ENCODE measurements at places on chromosomes 3 and 15.
A peak's percentile ranks its signal among the peaks of the same experiment; 100 is the strongest.

- DNase-seq = no peak
Observed at GRCh38 chr3:142281474-142281873, 56.1 kb upstream of the GK5 start.

- DNase-seq = no peak
Observed at GRCh38 chr3:59595830-59596229, 546.0 kb upstream of the CFAP20DC start.

- DNase-seq = no peak
Observed at GRCh38 chr15:74924525-74924924, 13.3 kb downstream of the COX5A start.

DNA sequence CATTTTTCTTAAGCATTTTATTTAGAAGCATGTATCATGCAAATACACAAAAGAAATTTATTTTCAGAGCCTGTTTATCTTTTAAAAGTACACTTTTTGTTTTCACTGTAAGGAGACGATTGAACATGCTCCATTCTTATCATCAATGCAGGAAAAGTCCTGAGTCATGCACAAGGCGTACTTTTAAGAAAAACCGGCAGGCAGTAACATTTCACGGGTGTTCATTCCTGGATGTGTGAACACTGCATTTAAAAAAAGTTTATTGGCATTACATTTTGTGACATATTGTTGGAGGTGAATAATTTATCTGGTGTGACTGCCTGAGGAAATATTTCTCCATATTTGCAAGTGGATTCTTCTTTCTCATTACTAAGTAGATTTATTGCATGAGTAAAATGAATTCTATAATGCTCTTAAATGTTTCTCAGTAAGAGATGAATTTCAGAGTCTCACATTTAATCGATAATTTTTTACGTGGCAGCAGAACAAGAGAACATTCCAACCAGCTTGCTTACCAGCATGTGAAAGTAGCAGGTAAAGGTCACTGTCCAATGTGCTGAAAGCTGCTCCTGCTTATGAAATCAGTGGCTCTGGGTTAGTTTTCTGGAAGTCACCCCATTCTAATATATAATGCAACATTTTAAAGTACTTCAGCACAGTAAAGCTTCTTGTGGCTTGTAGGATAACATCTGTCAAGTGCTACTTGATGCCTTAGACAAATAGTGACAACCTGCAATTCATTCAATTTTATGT, 87.0 kb downstream of the SV2B start:
- DNase-seq = no peak

DNA sequence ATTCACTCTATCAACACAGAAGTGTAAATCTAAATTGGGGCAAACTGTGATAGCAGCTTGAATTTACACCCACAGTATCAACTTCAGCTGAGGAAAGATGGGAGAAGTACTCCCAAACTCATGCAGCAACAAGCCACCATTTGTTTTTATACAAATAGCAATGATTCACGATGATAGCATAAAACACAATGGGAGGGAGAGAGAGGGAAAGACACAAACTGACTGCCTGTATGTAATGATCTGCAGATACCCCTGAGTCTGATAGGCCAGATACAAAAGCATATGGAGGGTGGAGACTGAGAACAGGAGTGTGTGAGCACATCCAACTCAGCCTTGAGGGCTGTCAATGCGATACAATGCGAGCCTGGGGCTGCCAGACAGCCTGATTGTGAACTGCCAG, 79.2 kb downstream of the CNTN3 start:
- no peak for DNase-seq

- DNase-seq = no peak
Observed at GRCh38 chr3:15726881-15727280, 70.9 kb downstream of the ANKRD28 start.

DNA sequence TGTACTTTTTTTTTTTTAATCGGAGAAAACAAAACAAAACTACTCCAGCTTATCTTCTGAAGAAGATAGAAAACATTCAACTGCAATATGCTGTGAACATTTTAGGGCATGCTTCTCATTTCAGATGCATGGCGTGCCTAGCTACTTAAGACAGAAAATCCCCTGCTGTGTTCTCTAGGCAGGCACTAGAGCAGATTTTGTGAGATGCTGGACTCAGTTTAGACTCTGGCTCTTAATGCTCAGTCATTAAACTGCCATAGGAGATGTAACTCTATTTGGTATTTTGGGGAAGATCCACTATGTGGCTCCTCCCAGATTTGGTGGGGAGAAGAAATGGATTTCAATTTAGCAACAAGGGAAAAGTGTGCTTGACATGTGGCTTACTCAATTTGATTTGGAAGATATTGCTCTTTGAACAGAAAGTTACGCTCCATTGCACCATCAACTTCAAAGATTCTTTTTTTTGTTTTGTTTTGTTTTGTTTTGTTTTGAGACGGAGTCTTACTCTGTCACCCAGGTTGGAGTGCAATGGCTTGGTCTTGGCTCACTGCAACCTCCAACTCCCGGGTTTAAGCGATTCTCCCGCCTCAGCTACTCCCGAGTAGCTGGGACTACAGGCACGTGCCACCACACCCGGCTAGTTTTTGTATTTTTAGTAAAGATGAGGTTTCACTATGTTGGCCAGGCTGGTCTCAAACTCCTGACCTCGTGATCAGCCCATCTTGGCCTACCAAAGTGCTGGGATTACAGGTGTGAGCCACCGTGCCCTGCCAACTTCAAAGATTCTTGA, 62.0 kb upstream of the LEKR1 start:
- no peak for DNase-seq

DNA sequence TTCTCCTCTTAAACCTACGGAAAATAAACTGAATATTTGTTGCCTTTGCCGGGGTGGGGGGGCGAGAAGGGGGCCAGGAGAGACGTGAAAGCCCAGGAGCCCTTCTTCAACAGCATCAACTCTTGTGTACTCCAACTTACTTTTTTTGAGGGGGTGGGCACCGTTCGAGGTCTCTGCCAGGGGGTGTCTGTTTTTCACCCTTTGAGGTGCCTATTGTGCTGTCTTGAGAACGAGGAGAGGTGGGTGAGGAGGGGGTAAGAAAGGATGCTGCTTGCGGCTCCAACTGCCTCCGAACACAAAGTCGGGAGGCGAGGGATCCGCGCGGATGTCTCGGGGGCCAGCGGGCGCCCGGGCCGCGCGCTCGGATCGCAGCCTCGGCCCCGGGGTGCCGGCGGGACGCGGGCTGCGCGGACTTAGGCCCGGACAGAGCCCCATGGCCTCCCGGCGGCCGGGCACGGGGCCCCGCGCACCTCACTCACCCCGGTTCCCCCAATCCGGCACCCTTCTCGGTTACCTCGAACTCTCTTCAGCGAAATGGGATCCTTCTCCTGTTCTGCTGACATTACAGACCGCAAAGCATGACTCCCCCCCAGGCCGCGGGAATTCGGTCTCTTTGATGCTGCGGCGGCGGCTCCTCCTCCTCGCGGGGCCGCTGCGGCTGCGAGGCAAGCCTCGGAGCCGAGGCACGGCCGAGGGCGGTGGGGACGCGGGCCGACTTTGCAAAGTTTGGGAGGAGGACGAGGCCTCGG, 650 bp downstream of the PYGO1 start:
- peak; percentile 41 for DNase-seq

DNA sequence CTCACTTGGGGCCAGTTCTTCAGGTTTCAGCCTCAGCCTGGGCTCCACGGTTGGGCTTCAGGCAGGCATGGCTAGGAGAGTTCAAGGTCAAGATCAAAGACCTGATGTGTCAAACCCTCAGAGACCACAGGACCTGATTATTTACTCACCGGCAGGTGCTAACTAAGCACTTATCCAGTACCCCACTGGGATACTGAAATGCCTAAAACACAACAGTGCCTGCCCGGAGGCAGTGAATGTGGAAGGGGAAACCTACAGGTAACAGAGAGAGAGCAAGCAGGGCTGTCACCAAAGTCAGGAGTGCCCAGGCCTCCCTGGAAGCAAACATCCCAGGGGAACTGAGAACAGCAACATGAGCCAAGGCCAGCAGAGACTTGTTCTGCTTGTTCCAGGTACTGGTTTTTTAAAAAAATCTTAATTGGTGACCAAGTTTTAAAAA, 6.7 kb downstream of the IDH2 start:
- no peak for DNase-seq

DNA sequence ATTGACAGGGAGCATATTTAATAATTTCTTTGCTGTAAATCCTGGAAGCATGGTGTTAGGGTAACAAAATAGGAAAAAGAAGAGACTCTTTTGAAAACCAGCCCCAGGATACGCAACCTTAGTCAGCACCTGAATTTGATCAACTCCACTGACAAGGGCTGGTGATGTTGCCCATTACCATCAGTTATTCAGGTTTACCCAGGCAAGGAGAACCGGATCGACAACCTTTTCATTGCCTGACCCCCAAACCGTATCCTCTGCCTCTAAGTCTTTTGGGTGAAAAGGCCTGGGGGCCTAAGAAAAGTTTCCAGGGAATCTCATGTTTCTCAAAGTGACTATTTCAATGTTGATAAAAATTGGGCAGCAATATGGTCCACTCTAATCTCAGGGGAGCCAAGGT, 313.3 kb downstream of the KBTBD8 start:
- DNase-seq = no peak

GRCh38 chr3:127962937-127963336, 47.9 kb downstream of the KBTBD12 start:
- DNase-seq = no peak

DNA sequence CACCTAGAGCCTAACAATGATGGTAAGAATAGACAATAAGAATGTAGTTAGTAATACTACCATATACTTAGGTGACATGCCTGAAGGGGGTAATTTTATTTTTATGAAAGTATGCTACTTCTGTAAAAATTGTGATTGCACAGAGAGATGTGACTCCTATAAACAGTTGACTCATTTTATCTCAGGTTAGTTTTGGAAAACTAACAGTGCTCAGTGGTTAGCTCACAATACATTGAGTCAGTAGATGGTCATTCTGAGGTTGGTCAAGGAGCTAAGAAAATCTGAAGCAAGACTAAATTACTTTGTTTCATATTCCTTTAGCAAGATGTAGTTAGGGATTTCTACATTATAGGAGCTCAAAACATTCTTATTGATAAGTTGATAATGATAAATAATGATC, 271.0 kb downstream of the EDEM1 start:
- no peak for DNase-seq

DNA sequence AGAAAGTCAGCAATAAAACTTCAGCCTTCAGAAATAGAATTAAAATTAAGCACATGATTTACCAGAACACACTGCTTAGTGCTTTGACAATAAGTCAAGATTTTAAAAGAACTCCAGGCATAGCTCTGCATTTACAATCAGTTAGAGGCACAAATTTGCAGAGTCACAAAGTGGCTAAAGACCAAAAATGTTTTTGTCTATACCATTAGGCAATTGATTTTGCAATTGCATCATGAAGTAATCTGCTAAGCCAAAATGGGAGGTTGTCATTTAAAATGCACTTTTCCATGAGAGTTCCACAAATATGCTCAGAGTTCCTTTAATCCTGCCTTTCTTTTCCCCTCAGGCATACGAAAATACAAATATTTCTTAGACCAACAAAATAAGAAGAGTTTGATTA, 10.1 kb upstream of the DCP1A start:
- no peak for DNase-seq

GRCh38 chr15:65182538-65182937, 2.6 kb downstream of the CLPX start:
- no peak for DNase-seq

DNA sequence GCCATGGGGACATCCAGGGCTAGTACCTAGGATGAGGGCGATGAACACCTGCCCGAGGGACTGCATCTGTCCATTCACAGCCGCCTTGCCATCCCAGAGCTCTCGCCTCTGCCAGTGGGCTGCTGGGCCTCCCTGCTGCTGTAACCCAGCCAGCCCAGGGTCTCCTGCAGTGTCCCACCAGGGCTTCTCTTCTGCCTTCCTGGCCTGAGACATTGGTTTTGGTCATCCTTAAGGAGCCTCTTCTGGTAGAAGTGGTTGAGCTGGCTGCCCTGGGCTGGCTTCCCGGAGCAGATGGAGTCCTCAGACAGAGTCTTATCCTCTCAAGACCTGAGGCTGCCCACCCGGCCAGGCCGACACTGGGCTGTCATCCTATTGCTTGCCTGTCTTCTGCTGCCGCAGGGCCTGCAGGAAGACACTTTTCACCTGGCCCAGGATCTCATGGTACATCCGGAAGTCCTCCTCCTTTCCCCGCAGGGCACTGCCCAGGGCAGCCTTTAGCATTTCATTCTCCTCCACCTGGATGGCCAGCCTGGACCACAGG, 6.1 kb upstream of the HHATL start:
- peak; percentile 11 for DNase-seq

DNA sequence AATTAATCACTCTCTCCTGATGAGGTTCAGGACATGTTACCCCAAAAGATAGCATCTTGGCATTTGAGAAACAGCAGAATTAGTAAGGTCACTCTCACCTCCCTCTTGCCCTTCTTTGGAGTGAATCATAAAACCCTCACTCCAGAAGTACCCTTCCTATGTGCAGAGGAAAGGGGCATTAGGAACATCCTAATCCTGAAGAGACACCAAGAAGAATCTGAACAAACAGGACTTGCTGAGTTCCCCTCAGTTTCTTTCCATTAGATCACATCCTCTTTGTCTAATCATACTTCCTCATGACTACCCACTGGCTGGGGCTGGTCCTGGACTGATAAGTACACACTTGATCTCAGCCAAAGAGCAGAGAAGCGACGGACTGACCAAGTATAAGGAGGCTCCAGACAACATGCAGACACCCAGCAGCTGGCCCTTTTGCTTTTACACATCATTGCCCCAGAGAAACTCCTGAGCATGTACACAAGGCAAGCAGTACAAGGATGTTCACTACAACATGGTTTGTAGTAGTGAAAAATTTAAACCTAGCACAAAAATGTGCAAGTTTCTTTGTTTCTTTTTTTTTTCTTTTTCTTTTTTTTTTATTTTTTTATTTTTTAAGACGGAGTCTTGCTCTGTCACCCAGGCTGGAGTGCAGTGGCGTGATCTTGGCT, 15.0 kb upstream of the TM6SF1 start:
- DNase-seq = no peak

DNA sequence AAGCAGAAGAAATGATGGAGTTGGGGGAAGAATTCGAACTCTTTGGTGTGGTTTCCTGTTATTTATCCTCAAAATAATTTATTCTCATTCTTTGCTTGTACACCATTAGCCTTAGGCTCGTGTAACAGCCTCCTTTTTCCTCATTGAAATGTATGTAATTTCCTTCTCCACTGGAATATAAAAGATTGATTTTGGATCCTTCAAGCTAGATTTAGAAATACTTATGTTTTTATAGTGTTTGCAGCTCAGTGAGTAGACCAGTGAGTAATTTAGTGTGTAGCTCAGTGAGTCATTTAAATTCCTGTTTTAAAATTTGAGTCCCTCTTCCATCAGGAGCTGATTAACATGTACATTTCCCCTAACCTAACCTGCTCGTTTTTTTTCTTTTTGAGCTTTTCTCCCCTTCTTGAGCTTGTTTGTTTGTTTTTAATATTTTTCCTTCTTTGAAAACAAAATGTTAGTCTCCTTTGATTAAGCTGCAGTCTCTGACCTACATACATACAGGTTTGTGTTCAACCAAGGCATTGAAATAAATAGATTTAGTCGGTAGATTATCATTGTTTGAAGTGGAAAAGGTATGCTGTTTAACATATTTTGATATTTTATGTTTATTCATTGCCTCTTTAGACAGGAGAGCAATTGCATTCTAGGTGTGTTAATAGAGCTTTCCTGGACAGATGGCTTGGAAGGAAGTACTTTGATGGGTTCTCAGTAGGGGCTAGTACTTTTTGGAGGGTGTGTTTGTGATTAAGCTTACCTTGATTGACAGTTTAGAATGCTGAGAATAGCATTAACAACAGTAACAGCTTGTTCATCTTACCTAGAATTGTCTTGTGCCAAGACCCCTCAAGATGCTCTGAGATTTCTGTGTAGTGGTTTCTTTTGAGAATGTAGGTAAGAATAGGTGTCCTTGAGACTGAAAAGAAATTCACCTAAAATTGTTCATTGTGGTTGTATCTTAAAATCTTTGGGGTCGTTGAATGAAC, 5.9 kb downstream of the USP3 start:
- DNase-seq = no peak

GRCh38 chr3:40387001-40387894, at the start of gene ENTPD3:
ENTPD3 (plus strand) TSS chr3:40387184; CDS start chr3:40388058, 874 bp downstream.
- peak; percentile 50 for DNase-seq
